Astrocyte of the spinal cord (primary cell): ENCODE measurements at places on chromosomes 7 and 10.
A peak's percentile ranks its signal among the peaks of the same experiment; 100 is the strongest.

DNA sequence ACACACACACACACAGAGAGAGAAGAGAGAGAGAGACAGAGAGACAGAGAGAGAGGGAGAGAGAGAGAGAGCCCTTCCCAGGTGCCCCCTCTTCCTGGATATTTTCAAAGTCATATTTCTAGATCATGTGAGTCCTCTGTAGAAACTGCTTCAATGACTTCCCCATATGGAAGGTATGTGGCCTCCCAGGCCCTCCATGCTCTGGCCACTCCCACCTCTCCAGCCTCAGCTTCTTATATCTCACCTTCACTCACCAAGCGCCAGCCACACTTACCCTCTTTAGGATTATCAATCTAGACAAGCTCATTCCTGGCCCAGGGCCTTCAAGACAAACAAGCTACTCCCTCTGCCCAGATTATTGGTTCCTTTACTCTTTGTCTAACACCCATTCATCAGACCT, 259.7 kb downstream of the MTERF1 start:
- DNase-seq: no peak

DNA sequence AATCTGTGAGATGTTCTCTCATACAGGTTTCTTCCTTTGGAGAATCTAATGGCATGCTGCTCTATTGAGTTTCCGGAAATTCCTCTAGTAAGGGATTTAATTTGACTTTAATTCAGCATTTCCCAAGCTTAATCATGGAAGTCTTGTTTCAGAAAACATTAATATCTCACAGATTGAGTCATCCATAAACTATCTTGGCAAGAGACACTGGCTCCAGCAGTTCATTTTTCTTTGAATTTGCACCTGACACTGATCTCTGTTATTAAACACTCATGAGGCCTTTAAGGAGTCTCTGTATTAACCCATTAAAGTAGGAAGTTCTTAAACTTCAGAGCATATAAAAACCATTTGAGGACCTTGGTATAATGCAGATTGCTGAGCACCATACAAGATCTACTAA, 3.6 kb upstream of the ITGB8 start:
- DNase-seq: peak; percentile 37

DNA sequence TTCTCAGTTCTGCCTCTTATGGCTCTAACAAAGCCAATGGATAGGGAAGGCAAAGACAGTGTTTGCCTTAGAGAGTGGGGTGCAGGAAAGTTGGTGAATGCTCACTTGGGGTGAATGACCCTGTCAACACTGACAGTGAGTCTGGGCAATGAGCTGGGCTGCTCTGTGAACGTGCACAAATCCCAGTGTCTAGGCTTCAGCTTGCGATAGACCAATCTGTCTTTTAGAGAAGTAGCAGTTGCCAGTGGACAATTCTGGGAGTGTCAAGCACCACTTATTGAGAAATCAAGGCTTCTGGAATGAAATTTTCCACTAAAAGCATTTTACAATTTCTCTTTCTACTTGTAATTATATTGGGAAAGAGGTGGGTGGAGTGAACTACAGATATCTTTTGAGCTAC, 141.4 kb downstream of the HERPUD2 start:
- no peak for DNase-seq

DNA sequence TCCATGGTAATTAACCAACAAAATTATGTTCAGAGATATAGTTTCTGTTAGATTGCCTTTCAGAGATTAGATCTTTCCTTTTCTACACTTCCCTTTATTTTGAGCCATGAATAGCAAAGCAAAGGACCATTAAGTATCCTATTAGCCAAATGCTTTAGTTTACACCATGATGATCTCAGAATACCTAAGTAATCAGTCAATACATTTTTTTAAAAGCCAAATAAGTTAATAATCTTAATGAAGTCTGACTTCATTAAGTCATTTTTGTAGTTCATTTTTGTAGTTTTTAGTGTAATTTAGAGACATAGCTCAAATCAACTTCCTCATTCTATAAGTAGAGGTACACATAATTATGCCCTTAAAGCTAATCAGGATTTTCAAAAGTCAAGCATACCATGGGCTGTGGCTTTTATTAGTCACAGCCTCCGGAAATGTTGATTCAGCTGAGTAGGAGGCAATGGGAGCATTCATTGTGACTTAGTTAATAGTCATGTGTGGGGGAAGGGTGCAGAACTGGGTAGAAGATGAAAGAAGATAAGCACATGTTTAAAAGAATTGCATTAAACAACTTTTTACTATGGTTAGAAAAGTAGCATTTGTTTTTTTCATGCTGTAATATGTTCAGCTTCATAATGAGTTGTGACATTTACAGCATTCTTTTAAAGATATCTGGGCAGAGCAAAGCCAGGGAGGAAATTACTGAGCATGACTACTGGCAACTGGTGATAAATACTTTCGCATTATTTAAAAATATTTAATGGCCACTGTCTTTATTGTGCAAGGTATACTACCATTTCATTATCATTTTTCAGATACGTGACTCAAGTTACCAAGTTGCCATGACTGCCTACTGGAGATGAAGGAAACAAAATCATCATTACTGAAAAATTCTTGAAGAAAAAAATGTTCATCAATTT, 57.3 kb upstream of the CCDC71L start:
- DNase-seq: peak; percentile 96

- no peak for DNase-seq
Observed at GRCh38 chr7:124059375-124059774, 26.5 kb upstream of the TMEM229A start.

DNA sequence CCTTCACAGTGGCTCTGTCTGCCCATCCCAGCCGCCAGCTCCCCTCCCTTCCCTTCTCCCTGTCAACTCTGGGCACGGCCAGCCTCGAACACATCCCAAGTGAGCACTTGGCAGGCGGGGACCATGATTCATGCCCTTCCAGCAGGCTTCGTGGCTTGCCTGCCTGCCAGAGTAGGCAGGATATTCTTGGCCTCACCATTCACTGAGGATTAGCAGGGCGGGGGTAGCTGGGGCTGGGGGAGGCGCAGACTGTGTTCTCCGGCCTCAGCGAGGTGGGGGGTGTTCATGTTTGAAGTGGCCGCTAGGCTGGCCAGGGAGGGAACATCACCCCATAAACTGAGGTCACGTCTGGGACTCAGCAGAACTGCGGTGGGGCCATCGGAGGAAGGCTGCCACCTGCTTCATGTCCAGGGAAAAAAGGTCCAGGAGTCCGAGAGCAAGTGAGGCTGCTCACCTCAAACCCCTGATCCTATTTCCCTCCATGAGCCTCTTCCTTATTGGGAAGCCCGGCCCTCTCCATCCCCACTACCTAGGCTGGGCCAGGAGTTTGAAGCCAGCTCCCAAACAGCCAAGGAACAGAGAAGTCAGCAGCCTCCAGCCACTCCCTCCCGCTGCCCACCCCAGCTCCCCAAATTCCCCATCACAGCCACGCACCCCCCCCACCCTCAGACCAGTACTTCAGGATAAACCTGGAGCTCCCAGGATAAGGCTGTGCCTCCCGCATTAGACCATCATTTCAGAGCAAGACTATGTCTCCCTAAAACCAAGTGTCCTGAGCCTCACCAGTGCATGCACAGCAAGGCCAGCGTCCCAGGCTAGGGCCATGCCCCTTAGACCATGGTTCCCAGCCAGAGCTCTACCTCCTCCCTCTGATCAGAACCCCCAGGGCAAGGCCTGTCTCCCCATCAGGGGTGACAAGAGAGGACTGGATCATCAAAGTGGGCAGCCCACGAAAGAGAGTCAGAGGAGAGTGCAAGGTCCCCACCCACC, 42.8 kb upstream of the RABGEF1 start:
- DNase-seq: peak; percentile 61
